ENCODE measurements at places on chromosomes 7 and 10.

- no peak for DNase-seq
These were observed 3.4 kb downstream of the AOC1 start for GRCh38 chr7:150855476-150856302.

GRCh38 chr7:75823198-75823910 lies 9.7 kb upstream of the CCL24 start:
- no peak for DNase-seq

- no peak for DNase-seq
These were observed 230.9 kb downstream of the DOCK4 start for GRCh38 chr7:111975346-111975745.

- no peak for DNase-seq
These were observed 99.8 kb downstream of the TCF7L2 start for GRCh38 chr10:113049881-113050280.

DNA sequence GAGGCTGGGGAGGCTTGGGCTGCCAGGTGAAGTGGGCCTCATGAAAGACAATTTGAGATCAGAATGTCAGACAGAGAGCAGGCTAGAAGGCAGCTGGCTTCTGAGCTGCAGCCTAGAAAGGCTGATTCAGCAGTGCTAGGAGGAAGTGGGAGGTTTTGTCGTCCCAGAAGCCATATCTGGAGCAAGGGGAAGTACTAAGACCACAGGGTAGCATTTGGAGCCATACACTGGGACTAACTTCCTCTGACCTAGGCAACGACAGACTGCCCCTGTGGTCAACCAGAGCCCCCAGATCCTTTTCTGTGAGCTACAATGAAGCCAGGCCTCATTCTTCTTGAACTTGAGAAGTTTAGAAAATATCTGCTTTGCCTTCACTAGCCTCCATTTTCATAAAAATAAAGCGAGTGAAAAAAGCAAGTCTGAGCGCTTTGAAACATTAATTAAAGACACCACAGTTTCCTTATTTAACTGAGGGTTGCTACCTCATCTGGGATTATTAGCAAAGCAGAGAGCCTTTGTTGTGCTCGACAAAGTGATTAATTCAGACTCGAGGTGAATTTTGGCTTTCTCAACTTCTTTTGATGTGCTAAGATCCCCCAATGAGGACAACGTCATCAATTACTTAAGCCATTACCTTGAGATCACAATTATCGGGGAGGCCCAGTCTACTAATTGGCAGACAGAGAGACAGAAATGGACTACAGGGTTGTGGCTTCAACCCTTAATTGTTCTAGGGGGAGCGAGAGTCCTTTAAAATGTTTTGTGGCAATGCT lies 26.6 kb downstream of the TBXAS1 start:
- no peak for DNase-seq

GRCh38 chr10:128029731-128030369 lies 96.4 kb downstream of the MKI67 start:
- no peak for DNase-seq

DNA sequence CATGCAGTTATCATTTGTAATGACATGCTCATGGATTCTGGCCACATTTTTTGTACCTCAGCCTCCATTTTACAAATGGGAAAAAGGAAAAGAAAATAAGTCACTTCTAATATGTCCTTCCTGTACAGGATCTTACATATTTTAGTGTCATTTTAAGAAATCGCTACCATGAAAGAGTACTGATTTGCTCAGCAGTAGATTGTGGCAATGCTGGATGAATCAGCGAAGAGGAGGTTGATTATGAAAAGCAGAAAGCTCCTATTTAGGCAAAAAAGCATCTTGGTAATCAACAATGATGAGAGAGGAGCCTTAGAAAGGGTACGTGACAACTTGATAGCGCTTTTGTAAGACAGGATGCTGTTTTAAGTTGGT lies 522.9 kb downstream of the PARD3 start:
- DNase-seq, result no peak

GRCh38 chr10:46227571-46227935 lies 59.2 kb upstream of the ANTXRL start:
- no peak for DNase-seq

GRCh38 chr7:2515424-2516193 lies 4.0 kb upstream of the LFNG start:
- no peak for DNase-seq

DNA sequence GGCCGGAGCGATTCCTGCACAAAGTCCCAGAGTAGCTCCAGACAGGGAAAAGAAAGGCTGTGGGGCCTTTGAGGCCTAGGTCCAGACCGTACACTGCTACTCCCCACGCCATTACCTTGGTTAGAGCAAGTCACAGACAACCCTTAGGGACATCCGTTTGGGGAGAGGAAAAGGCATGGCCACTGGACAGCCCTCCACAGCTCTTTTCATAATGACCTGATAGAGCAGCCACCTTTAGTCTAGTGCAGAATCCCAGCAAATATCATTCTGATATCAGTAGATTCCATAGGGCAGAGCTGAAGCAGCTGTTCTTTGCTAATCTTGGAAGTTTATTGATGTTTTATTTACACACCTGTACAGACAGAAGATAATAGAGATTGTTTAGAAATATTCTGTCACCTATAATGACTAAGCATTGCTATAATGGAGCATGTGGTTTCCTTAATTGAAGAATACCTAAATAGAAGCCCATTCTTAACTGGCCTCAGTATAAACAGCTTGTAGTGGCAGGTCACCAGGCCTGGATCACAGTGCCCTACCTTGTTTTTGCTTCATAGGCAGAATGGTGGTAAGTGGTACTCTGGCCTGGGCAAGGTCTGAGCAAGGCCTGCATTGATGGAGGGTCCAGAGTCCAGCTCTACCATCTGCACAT lies 27.9 kb downstream of the OGDH start:
- no peak for DNase-seq

- DNase-seq, result no peak
These were observed 88.4 kb downstream of the FAS start for GRCh38 chr10:89078724-89079672.

DNA sequence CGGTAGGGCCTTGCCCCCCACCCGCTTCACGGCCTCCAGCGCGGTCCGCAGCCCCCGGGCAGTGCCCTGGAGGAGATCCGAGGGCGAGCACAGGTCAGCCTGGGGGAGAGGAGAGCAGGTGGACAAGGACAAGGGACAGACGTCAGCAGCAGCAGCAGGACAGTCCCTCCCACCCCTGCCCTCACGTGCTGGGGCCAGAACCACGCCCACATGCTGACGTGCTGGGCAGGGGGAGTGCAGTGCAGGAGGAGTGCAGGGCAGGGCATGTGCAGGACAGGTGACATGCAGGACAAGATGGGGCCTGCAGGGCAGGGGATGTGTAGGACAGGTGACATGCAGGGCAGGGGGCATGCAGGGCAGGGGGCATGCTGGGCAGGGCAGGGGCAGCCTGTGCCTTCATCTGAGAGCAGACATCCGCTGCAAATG lies 1.5 kb upstream of the SAP25 start:
- no peak for DNase-seq

GRCh38 chr7:107179326-107180164 lies 10.7 kb downstream of the HBP1 start:
- no peak for DNase-seq

DNA sequence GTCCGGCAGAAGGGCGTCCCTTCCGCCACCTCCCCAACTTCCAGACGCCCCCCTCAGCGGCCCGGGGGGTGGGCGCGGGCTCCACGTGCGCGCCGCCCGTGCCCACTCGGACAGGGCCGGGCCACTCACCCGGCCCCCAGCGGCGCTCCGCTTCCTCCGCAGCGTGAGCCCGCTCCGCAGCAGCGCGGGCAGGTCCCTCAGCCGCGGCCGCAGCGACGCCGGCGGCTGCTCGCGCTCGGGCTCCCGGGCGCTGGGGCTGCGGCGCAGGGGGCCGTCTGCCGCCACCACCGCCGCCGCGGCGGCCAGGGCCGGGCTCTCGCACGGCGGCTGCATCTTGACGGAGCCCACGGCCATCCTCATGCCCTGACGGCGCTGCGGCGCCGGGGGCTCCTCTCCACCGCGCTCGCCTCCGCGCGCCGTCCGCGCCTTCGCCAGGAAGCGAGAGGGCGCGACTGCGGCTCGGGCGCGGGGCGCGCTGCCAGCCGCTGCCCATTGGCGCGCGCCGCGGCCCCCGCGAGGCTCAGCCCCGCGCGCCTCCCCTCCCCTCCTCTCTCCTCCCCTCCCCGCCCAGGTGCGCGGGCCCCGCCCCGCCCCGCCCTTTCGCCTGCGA lies at the start of gene RAPGEF5:
Gene RAPGEF5 (minus strand): TSS at position 454 of the 610 bp plus-strand sequence. CDS start 94 bp downstream, at position 360.
- peak; percentile 39 for DNase-seq

DNA sequence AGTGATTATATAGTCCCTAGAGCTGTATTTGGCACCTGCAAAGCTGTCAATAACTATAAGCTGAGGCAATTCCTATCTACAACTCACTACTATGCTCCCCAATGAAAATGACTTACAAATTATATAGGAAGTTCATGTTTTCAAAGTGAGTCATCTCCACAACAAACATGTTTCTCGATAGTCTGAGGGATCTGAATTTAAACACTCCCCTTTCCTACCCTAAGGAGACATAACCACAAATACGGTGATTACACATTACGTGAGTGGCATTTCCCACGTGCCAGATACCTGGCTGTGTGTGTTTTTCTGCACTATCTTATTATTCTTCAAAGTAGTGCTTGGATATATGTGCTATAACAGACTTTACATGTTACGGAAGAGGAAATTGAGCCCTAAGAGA lies 122.5 kb upstream of the C1QL3 start:
- no peak for DNase-seq

GRCh38 chr10:47147186-47147585 lies 152.8 kb upstream of the GDF10 start:
- no peak for DNase-seq

DNA sequence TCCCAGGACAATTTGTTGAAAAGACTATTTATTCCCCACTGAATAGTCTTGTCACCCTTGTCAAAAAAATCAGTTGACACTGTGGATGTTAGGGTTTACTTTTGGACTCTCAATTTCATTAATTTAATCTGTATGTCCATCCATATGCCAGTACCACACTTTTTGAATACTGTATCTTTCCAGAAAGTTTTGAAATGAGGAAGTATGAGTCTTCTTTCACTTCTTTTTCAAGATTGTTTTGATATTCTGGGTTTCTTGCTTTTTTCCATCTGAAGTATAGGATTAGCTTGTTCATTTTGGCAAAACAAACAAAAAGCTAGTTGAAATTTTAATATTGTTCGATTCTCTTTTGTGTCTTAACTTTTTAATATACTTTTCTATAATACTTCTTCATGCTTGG lies 21.7 kb downstream of the KLHDC10 start:
- DNase-seq, result no peak

DNA sequence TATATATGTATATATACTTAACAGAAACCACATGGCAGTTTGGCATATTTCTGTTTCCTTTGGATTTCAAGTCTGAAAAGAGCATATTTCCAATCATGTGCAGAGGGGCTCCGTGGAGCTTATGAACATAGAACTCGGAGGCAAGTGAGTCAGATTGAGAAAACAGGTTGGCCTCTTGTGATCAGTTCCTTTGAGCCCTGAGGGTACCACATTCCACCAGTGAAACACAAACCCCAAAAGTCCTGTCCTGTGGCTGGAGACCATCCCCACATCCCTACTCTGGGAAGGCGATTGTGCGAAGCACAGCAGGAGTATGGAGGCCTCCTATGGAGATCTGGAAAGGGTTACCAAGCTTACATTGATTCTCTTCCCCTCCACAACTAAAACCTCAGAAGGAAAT lies 196.7 kb upstream of the TMEM72 start:
- no peak for DNase-seq

- no peak for DNase-seq
These were observed 153.6 kb downstream of the DYNC1I1 start for GRCh38 chr7:95925971-95926370.

DNA sequence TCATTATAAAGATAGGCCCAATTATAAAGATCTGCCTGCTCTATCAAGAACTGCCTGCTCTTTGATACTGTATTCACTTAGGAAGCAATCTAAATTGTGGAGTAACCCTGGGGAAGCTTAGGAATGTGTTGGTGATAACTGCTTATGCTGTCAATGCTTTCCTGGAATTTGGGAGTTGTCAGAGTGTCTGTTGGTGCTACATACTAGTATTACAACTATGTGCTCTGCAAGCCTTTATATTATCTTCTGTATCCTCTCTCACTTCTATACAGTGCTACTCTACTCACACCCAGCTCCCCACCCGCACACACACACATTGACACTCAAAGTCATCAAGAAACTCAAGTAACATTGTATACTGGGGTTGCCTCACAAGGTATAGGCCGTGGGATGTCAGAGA lies 6.1 kb downstream of the ZNF277 start:
- no peak for DNase-seq

GRCh38 chr7:139341776-139342226 lies 664 bp downstream of the FMC1 start:
- no peak for DNase-seq

- DNase-seq, result no peak
These were observed 59.8 kb downstream of the COL13A1 start for GRCh38 chr10:69861251-69862240.

- DNase-seq, result no peak
These were observed 11.4 kb downstream of the NEBL start for GRCh38 chr10:20885678-20886077.

DNA sequence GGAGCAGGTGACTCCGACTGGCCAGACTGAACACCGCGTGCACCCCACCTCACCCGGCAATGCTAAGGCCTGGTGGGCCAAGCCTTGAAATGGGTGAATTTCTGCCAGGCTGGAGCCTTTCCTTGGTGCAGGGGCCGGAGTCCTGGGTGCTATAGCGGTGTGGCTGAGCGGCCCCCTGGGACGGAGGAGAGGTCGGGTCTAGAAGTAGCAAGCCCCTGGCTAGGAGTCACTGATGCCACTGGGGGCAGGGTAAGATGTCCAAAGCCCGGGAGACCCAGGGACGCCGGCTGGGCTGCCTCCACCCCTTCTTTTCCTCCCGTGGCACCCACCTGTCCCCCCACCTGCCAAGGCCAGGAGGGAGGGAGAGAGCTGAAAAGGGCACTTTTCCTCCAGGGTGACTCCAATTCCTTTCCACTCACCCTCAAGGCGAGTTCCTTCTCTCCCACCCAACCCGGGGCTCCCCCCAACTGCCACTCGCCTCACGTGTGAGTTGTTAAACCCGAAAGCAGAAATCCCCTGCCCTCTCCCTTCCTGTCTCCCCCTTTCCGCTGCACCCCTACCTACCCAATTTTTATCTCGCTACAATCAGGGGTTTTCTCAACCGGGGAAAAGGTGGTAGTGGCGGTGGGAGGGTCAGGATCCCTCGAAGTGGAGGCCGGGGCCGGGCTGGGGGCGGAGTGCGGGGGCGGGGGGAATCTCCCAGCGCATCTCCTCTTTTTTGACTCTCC lies 6.0 kb upstream of the GATA3 start:
- DNase-seq, result no peak

DNA sequence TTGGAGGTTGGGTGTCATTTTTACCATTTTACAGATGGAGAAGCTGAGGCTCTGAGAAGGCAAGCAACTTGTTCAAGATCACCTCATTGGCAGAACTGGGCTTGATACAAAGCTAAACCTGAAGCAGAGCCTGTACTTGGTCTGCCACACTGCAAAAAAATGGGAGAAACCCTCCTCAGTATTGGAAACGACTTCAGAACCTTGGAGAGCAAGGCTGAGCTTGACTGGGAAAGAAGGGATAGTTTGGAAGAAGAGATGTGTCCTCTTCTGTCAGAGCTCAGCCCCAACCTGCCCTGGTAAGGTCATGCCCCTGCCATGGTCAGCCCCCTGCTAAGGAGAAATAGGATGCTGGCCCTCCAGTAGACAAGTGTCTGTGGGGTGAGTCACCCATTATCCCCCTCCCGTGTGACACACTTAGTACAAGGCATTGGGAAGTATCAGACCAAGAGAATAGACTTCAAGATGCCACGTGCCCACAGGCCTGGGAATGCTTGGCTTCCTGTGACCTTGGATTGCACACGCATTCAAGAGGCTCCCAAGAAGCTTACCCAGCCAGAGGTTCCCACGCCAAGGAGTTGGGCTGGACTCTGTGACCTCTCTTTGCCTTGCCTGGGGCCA lies 56.2 kb upstream of the SMNDC1 start:
- DNase-seq, result no peak

Measured in neuronal stem cell (in vitro differentiated cells).